ENCODE measurements at places on chromosomes 2 and 18.
A peak's percentile ranks its signal among the peaks of the same experiment; 100 is the strongest.

- no peak for DNase-seq
Measured at GRCh38 chr2:39370101-39370500, 67.0 kb downstream of the MAP4K3 start.

- DNase-seq = no peak
Measured at GRCh38 chr2:6518361-6518760, 347.3 kb downstream of the CMPK2 start.

DNA sequence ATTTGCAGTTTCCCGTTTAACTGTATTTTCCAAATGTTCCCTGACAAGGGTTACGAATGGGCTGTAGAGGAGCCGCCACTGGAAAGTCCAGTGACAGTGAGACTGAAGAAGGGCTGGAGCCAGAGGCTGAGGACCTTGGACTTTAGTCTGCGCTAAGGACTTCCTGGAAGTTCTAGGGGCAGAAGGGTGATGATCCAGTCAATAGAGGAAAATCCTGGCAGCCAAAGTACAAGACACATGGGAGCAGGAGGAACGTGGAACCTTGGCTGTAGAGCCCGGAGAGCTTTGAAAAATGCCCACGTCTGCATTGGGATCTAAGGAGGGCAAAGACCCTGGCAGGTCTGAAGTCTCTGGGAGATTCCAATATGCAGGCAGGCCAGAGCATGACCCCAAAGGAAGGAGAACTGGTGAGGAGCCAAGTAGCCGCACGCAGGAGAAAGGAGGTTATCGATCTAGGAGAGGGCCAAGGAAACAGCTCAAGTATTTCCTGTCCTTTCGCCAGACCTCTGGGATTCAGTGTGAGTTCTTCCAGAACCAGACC lies 28.5 kb downstream of the MBP start:
- DNase-seq = peak; percentile 50

DNA sequence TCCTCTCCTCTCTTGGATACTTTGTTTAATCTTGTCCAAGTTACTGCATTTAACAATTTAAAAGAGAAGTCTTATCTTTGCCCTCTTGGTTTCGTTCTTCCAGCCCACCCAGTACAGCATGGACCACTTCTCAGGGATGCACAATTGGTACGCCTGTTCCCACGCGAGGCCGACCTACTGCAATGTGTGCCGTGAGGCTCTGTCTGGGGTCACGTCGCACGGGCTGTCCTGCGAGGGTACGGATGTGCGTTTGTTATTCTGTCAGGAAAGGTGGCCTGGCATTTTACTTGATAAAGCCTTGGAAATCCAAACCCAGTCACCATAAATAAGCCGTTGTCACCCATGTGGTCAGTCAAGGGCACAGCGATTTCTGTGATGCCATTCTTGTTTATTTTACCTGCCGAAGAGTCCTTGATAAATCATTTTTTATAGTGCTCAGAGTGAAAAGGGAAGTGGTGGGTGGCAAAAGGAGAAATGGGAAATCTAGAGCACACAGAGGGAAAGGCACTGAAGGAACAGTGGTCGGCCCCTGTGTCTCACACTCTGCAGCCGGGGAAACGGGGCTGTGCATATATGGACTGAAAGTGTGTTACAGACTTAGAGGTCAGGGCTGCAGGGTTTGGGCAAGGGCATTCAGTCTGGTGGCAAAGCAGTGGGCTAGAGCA lies 80.5 kb downstream of the DGKD start:
- no peak for DNase-seq

GRCh38 chr18:53387581-53387980 lies 836.9 kb downstream of the MBD2 start:
- DNase-seq = no peak

All from fibroblast of skin of back (primary cell).